CD4-positive, alpha-beta T cell (primary cell): ENCODE measurements at places on chromosomes 5 and 9.

- no peak overlapping the region for H3K4me3 ChIP-seq
- no peaks in the 10 kb centered on the region for H3K36me3 ChIP-seq
- H3K27ac ChIP-seq: no peak overlapping the region
- H3K27me3 ChIP-seq: no peaks in the 10 kb centered on the region
- DNase-seq: no peak
These were observed 405.2 kb downstream of the ZNF608 start for GRCh38 chr5:124341066-124341858.

- DNase-seq: no peak
- H3K27me3 ChIP-seq: no peaks in the 10 kb centered on the region
- peak overlapping the region; percentile 31 for H3K27ac ChIP-seq
- H3K4me3 ChIP-seq: peak overlapping the region; percentile 72
- peaks cover 42% of the 10 kb centered on the region for H3K4me1 ChIP-seq
- H3K36me3 ChIP-seq: no peaks in the 10 kb centered on the region
These were observed 831 bp downstream of the KLHL3 start for GRCh38 chr5:137734962-137735554.

- no peaks in the 10 kb centered on the region for H3K27me3 ChIP-seq
- no peaks in the 10 kb centered on the region for H3K4me1 ChIP-seq
- H3K36me3 ChIP-seq: no peaks in the 10 kb centered on the region
These were observed 56.6 kb downstream of the SLC28A3 start for GRCh38 chr9:84283946-84284345.

GRCh38 chr9:98316445-98317133 lies 61.1 kb upstream of the TBC1D2 start:
- H3K4me1 ChIP-seq: no peaks in the 10 kb centered on the region
- no peak overlapping the region for H3K27ac ChIP-seq
- no peaks in the 10 kb centered on the region for H3K27me3 ChIP-seq
- no peaks in the 10 kb centered on the region for H3K36me3 ChIP-seq
